Upper lobe of left lung (tissue), 6 donors: ENCODE measurements at places on chromosomes 5 and 9. TPM values are rescaled to one million over a fixed set of nuclear protein-coding genes. Genes with fewer than 3 reads are reported as not detected.

DNA sequence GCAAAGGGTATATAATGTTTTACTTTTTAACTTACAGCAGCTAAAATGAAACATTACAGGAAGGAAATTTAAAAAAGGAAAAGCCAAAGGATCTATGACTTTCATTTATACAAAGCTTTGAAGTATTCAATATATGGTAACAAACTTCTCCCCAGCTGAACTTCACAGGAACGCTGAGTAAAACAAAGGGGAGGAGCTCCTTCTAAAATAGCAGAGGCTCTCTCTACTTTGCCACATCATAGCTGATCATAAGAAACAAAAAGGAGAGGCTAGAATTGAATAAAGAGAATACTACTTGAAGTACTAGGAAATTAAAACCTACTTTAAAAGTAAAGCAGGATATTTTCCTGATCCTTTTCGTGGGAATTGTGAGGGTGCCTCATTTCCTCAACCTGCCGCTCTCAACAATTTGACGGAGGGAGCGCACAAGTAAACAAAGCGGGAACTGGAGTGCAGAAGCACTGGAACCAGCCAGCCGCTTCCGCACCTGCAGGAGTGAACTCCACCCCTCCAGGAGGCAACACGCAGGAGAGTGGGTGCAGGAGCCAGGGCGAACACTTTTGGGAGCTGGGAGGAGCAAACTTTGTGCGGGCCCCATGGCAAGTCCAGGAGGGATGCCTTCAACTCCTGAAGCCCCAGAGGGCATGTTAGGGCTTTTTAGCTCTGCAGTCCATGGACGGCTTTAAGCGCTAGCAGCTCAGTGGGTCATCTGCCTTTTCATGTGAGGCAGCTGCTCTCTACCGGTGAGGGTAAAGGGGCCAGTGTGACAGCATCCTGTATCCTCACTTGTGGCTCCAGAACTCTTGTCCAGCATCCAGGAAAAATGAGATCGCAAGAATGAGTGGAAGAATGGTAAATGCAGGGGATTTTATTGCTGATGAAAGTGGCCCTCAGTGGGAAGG, 757.4 kb downstream of the PTPRD start:
- no peak overlapping the region for H3K27ac ChIP-seq
- H3K27me3 ChIP-seq: no peaks in the 10 kb centered on the region
- DNase-seq: no peak
- no peak overlapping the region for H3K4me3 ChIP-seq
- H3K4me1 ChIP-seq: no peaks in the 10 kb centered on the region

DNA sequence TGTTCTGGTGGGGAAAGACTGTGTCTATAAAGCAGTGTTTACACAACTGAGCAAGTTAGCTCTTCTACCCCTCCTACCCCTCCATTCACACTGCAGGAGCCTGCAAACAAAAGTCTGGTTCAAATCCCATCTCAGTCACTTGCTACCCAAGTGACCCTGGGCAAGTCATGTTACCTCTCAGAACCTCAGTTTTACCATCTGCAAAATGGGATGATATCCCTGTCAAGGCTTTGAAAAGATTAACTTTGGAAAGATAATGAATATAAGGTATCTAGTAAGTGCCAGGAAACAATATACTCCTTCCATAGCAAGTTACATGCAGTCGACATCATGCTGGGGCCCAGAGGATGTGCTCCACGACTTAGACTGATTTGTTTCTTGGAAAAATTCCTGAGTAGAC, 161.5 kb downstream of the SEC61B start:
- H3K36me3 ChIP-seq: no peaks in the 10 kb centered on the region
- H3K4me1 ChIP-seq: no peaks in the 10 kb centered on the region
- DNase-seq: no peak
- H3K27ac ChIP-seq: no peak overlapping the region
- H3K27me3 ChIP-seq: no peaks in the 10 kb centered on the region

KIF24 gene
- total RNA-seq: 3.1 TPM

DNA sequence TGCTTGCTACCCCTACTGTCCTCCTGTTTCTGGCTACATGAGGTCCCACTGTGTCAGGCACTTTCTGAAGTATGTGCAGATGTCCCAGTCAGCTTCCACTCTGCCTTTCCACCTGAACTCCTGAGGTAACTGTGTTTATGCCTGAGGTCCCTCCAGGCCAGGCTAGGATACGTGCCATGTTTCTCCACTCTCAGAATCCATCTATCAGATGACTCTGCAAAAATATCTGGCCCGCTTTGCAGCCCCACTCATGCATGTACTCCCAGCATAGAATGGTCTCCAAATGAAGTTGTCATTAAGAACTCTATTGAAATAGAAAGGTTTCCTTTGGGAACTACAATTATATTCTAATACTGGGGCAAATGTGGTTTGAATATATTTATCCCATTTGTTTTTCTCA, 231.9 kb upstream of the RASEF start:
- no peak overlapping the region for H3K4me3 ChIP-seq
- no peak overlapping the region for H3K27ac ChIP-seq
- no peak for DNase-seq
- H3K4me1 ChIP-seq: no peaks in the 10 kb centered on the region

DNA sequence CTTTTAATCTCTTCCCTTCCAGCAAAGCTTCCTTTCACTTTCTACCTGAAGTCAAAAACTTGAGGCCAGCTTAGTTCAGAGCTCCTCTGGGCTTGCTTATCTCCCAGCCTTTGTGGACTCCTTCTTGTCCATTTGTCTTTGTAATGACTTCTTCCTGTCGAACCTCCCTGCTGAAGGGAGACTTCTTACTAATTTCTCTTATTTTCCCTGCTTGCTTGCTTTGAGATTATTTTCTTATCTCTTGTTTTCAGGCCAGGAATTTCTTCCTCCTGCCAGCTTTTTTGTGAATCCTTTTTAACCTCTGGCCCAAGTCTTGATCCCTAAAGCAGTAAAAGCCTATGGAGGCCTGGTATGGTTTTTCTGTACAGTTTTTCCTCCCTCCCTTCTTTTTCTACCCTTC, 46.8 kb upstream of the DHFR start:
- no peaks in the 10 kb centered on the region for H3K36me3 ChIP-seq
- no peak overlapping the region for H3K4me3 ChIP-seq
- no peak overlapping the region for H3K27ac ChIP-seq
- no peaks in the 10 kb centered on the region for H3K27me3 ChIP-seq

DNA sequence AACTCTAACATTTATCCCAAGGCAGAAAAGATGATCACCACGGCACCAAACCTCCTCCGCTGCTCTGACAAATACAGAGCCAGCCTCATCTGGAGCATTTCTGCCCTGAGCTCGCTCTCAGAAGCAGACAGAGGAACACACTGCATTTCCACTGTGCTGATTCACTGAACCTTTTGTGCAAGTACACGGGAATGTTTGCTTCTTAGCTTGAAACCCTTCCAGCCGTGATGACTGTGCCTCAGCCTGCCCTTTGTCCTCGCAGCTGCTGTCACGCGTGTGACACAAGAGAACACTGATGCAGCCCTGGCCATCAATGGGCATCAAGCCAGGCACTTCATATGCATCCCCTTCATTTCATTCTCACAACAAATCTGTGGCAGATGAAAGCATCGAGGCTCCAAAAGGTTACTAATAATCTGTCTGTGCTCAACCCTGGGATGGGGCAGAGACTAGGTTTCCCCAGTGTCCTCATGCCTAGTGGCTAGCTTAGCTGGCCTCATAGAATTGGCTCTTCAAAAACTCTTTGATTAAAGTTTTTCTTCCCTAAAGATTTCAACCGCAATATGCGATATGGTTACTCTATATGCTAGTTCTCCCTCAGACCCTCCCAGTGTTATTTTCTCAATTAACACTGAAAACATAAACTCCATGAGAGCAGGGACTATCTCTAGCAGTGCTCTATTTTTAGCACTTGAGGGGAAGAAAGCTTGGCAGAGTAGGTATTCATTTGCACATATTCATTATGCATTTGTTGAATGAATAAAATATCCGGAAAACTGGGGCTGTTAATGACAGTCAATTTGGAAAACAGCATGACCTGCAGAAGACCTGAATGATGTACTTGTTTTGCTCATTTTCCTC, 7.3 kb downstream of the CDC14B start:
- DNase-seq: no peak
- H3K27ac ChIP-seq: peak overlapping the region; percentile 12
- no peaks in the 10 kb centered on the region for H3K4me1 ChIP-seq
- no peaks in the 10 kb centered on the region for H3K27me3 ChIP-seq
- no peak overlapping the region for H3K4me3 ChIP-seq

DNA sequence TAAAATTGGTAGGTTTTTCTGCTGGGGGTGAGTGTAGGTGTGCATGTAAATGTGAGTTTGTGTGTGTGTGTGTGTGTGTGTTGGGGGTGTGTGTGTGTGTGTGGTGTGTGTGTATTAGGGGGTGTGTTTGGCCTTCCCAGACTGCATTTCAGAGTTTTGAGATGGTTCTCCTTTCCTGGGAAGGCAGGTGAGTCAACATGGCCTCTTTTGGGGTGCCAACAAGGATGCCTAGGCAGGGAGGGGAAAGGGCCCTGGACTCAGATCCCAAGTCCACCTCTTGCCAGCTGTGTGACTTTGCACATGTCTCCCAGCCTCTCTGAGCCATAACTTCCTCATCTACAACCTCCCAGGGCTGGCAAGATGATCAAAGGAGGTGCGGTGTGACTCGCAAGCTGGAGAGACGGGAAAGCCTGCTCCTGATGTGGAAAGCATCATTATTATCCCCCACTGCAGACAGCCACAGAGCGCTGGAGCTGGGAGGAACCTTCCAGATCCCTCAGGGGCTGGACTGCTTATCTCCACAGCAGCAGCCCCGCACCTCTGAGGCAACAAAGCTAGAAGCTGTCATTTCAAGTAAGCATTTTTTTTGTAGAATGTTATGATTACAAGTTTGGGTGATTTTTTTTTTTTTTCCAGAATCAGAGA, 63.5 kb upstream of the TBC1D2 start:
- no peak overlapping the region for H3K27ac ChIP-seq
- H3K4me1 ChIP-seq: peaks cover 13% of the 10 kb centered on the region
- no peak for DNase-seq
- no peak overlapping the region for H3K4me3 ChIP-seq
- no peaks in the 10 kb centered on the region for H3K27me3 ChIP-seq

PCDHB12 gene
- 6.3 TPM for total RNA-seq

DNA sequence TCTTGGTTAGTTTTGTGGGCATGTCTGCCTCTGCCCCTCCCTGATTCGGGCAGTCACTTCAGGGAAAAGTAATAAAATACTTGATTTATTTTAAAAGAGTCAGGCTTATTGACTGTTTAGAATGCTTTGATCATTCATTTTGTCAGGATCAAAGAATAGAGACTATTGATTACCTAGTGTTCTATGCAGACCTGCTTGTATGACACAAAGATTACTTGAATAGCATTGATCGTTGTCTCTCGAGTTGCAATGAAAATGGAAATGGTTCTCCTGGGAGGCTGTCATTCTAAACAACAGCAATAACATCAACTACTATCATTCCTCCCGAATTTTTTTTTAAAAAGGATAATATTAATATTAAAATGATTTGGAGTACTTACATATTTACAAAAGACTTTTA, 133.2 kb upstream of the DMAC1 start:
- no peaks in the 10 kb centered on the region for H3K36me3 ChIP-seq
- no peaks in the 10 kb centered on the region for H3K27me3 ChIP-seq

CDO1 gene
- total RNA-seq: 7.0 TPM

SH3GL2 gene
- 2.3 TPM for total RNA-seq

DNA sequence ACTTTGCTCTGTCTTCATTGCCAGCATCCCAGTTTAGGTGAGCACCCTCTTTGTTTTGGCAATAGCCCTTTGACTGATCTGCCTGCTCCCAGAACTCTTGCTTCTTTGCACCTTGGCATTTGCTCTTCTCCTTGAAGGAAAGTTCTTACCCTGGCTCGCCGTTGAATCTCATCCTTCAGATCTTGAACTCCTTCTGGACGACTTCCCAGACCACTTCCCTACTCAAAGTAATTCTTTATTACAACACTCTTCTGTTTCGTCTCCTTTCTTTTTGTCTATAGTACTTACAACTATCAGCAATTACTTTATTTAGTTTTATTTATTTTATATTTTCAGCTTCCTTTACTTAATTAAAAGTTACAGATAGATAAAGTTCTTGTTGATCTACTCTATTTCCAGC, 1510.1 kb downstream of the MAT2B start:
- H3K36me3 ChIP-seq: no peaks in the 10 kb centered on the region
- no peaks in the 10 kb centered on the region for H3K27me3 ChIP-seq
- no peak for DNase-seq
- no peaks in the 10 kb centered on the region for H3K4me1 ChIP-seq
- no peak overlapping the region for H3K27ac ChIP-seq
- no peak overlapping the region for H3K4me3 ChIP-seq

NPR3 gene
- total RNA-seq: 53.3 TPM

DNA sequence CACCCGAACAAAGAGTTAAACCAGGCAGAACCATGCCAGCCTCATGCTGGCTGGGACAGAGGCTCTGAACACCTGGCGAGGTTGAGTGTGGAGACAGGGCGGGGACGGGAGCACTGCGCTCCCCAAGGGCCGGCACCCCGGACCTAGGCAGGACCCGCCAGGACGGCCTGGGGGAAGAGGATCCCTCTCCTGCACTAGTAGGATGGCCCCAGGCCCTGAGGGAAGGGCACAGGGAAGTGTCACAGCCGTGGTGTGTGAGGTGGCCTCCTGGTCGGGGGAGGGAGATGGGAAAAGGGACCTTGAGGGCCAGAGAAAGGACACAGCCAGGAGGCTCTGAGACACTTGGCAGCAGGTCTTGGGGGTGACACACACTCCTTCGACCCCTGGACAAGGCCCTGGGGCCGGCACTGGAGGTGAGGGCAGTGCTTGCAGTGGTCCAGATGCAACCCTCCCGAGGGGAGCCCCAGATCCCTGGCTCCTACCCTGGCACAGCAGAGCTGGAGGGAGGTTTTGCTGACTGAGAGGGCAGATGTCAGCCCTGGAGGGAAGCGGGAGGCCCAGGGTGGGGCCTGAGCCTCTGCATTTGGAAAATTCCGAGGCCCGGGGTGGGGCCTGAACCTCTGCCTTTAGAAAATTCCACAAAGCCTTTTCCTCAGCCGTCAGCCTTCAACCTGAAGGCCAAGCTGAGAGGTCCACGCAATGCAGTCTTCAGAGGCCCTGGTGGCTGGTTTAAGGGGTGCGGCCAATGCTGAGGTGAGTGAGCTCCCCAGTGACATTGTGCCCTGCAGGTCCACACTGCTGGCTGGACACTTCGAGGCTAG, 24.8 kb upstream of the TERT start:
- DNase-seq: peak; percentile 68
- H3K27me3 ChIP-seq: no peaks in the 10 kb centered on the region
- H3K4me1 ChIP-seq: peaks cover 5% of the 10 kb centered on the region
- H3K4me3 ChIP-seq: no peak overlapping the region
- H3K27ac ChIP-seq: no peak overlapping the region

DNA sequence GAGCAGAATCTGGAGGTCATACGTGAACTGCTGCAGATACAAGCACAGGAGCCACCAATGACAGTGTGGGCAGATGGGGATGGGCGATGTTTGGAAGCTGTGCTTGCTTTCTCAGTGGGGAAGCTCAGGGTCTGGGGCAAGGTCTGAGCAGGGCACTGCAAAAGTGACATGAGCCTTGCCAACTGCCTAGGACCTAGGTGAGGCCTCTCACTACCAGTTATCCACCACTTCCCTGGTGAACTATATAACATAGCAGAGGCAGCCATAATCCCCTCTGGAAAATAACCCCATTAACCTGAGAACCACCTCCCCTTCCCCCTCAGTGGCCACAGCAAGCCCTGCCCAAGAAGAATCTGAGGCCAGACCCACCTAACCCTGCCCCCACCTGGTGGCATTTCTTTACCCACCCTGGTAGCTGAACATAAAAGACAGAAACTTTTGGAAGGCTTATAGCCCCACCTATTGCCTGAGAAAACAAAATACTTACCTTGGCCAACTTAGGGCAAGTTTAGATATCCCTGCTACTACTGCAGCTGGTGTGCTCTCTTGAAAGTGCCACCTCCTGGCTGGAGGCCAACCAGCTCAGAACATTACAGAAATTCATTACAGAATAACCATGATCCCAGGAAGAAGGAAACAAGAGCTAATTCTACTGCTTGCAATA, 18.8 kb upstream of the SPEF2 start:
- no peak overlapping the region for H3K27ac ChIP-seq
- DNase-seq: no peak
- no peaks in the 10 kb centered on the region for H3K27me3 ChIP-seq
- H3K4me1 ChIP-seq: no peaks in the 10 kb centered on the region
- no peak overlapping the region for H3K4me3 ChIP-seq
